ENCODE measurements at places on chromosomes 11 and 22.

DNA sequence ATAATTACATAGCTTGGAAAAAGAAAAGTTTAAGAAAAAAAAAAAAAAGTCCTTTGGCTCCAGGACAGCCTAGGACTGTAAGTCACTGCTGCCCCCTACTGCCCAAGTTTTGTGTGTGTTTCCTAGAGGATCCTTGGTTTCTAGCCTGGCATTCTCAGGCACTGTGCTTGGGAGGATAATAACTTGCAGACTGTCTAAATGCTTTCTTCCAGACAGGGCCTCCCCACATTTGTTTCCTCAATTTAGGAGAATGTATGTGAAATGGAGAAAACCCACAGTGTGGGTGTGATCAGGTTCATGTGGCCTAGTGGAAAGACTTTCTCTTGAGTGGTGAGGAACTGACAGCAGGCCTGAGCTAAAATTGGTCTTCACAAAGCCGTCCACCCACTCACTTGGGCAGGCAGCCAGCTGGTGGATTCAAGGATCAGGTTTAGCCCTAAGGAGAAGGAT, 191.0 kb downstream of the NAV2 start:
- peak; percentile 79 for DNase-seq

DNA sequence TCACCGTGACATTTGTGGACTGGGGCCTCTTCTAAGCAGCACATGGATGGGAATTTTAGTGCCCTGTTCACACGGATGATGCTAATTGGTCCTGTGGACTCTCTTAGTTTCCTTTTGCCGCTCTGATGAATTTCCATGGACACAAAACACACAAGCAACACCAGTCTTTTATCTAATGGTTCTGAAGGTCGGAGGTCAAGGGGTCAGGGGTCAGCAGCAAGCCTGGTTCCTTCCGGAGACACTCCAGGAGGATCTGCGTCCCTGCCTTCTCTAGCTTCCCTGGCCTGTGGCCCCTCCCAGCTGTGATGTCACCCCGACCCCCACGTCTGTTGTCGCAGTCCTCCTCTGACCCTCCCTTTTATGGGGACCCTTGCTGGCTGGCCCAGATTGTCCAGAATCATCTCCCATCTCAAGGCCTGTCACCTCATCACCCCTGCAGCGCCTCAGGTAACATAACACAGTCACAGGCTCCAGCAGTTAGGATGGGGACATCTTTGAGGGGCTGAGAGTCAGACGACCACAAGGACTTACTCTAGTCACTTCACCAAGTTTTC, 6.8 kb downstream of the NADSYN1 start:
- no peak for DNase-seq

GRCh38 chr11:104583857-104584256, 314.4 kb downstream of the CASP12 start:
- DNase-seq = peak; percentile 21

DNA sequence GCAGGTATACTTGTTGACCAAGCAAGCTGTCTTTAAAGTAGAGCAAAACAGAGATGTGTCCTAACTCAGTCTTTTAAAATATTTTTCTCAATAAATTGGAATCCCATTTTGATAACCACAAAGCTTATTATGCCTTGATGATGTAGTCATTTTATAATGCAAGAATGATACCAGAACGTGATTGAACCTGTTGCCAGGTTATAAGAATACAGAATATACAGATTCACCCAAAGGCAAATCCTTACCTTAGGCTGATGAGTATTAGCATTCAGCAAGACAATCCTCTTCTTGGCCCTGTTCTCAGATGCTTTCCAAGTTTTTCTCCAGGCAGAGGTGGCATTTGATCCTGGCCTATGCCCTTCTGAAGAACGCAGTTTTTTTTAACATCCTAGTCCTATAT, 76.1 kb downstream of the PPFIBP2 start:
- DNase-seq = no peak

- no peak for DNase-seq
These were observed 333.0 kb upstream of the NARS2 start for GRCh38 chr11:78907636-78908035.

GRCh38 chr22:48624401-48624800, 1203.3 kb downstream of the BRD1 start:
- no peak for DNase-seq

DNA sequence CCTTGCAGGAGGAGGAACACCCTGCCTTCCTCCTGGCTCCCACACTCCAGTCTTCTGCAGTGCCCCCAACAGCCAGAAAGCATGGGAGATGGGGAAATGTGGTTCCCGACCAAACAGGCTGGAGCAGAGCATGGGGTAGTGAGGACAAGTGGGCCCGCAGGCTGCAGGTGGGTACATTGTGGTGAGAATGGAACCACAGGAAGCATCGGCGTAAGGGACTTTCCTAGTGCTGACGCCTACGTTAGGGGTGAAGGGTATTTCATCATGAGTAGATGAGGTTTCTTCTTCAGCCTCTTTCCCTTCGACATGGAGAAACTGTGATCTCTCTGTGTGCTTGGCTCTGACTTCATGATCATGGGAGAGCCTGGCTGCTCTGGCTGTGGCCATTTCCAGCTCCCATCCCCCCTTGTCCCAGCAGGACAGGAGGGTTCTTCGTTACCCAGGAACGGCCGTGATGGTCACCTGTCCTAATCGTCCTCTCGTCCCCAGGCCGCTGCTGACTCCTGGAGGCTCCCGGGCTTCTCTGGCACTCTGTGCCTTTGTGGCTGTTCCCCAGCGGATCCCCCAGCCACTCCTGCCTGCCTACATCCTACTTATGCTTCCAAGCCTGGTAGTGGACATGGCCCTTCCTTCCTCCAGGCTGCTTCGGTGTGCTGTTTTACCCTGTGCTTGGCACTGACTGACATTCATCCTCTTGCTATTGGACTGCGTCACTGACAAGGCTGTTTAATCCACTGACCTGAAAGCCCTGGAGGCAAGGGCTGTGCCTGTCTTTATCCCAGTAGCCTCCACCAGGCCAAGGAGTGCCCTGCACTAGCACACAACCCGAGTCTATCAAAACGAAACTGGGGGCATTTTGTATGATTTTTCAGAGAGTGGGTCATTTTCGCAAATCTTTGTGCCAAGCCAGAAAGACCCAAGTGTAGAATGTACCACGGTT, 65.2 kb upstream of the CECR2 start:
- DNase-seq = no peak

DNA sequence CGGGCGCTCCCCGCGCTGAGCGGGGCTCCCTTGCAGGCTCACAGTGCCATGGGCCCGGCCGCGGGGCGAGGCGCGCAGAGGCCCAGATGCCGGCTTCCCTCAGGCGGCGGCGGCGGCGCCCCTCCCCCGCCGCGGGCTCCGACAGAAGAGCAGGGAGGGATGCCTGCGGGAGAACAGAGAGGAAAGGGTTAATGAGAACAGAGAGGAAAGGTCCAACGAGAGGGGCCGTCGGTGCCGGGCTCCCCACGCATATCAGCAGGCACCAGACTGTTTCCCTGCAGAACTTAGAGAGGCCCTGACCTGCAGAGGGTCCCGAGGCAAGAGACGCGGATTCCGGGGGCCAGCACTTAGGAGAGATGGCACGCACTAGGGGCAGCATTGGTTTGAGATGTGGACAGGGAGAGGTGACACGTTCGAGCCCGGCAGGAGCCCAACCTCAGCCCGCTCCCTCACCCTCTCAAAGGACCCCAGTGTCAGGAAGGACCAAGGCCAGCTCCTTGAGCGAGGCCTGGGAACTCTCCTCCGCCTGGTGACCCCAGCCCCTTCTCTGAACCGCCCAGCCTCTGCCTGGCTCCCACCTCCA, 9.1 kb downstream of the NRXN2 start:
- no peak for DNase-seq

DNA sequence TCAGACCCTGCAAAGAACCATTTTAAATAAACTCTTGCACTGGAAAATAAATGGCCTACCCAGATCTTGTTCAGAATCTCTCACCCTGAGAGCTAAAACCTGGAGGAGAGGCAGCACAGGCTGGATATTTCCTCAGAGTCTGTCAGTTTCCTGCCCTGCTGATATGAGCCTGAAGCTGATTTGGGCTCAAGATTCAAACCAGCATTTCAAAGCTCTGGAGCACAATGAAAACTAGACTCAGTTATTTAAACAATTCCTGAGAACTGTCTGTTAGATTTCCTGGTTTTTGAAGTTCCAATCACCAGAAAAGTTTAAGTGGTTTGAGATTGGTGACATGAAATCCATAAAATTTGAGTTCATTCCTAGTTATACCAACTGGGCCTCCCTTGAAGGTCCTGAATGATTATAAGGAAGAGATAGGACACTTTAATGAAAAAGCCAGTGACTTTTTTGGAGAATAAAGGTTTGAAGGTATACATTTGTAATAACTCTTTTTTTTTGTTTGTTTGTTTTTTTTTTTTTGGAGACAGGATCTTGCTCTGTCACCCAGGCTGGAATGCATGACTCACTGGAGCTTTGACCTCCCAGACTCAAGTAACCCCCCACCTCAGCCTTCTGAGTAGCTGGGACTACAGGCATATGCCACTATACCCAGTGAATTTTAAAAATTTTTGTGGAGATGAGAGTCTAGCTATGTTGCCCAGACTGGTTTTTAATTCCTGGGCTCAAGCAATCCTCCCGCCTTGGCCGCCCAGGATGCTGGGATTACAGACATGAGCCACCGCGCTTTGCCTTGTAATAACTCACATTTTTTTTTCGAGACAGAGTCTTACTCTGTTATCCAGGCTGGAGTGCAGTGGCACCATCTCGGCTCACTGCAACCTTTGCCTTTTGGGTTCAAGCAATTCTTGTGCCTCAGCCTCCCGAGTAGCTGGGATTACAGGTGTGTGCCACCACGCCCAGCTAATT, 8.0 kb upstream of the ESAM start:
- DNase-seq = no peak

GRCh38 chr11:72686639-72687220, 12.5 kb upstream of the PDE2A start:
- no peak for DNase-seq

GRCh38 chr11:35304386-35304775, 115.0 kb downstream of the SLC1A2 start:
- DNase-seq = peak; percentile 55

- DNase-seq = no peak
These were observed 27.3 kb downstream of the NTM start for GRCh38 chr11:131397675-131398074.

GRCh38 chr11:114058871-114059277, 637 bp upstream of the ZBTB16 start:
- DNase-seq = no peak

- DNase-seq = no peak
These were observed 42.4 kb downstream of the SMCO4 start for GRCh38 chr11:93500759-93501158.

GRCh38 chr11:130223291-130223971, 63.8 kb downstream of the ST14 start:
- DNase-seq = no peak

GRCh38 chr22:41862530-41863266, 29.8 kb downstream of the SREBF2 start:
- DNase-seq = no peak

- no peak for DNase-seq
These were observed 642 bp downstream of the NAA40 start for GRCh38 chr11:63939397-63939891.

- no peak for DNase-seq
These were observed 5.2 kb upstream of the GCAT start for GRCh38 chr22:37802310-37803194.

GRCh38 chr11:101498891-101499290, 84.9 kb downstream of the TRPC6 start:
- DNase-seq = no peak

DNA sequence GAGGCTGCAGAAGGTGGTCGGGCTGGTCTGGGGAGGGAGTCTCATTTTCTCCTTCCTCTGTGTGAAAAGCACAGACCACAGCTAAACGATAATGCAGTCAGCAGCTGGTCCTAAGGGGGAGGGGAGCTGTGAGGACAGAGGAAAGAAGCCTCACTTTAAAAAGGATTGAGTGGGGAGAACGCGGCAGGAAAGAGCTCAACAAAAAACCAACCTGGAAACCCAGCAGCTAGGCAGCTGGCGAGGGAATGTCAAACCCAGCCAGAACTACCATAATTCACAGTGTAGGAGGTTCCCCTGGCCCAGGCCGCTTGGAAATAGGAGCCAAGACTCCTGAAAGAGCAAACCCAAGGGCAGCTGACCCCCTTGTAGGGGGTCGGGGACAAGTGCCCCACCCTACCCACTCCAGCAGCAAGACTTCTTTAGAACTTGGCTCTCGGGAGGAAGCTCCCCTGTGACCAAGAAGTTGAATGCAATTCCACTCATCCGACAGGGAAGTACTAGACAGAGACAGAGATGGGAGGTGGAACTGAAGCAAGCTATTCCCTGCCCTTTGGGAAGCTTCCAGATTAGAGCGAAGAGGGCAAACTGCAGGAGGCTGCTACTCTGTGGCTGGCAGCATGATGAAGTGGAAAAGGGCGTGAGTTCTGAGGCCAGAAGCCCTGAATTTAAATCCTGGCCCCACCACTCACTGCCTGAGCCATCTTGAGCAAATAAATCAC, 16.5 kb upstream of the DGKZ start:
- DNase-seq = no peak

DNA sequence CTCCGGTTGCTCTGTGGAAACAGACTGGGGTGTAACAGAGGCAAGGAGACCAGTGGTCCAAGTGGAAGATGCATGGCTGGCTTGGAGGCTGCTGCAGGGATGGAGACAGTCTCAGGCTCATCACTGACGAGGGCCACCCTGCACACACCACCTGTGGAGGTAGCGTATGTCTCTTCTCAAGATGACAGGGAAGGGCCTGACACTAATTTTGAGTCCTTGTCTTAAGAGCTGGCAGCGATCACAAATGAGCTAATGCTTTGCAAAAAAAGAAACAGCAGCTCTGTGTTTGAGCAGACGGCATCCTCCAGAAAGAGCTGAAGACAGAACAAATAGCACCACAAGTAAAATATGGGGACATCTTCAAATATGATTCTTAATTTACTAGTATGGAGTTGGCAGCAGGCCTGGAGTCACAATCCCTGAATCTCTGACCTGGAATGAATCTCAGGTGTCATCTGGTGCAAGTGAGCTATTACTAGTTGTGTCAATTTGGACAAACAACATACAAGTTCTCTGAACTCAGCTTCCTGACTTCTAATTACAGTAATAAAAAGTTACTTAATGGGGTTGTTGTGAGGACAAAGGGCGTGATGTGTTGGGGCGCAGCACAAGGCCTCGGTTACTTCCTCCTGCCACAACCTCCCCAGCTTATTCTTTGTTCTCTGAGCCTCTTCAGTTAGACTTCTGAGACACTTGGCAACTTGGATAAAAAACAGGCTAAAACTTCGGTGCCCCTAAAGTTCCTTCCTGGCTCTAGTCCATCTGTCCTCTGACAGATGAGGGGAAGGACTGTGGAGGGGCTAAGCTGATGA, 95.2 kb upstream of the BID start:
- DNase-seq = no peak
